ENCODE measurements at places on chromosomes 3 and 15.

- DNase-seq = no peak
- H3K4me3 ChIP-seq = no peak overlapping the region
- no peak overlapping the region for H3K27ac ChIP-seq
- H3K27me3 ChIP-seq = no peaks in the 10 kb centered on the region
- no peaks in the 10 kb centered on the region for H3K4me1 ChIP-seq
- no peaks in the 10 kb centered on the region for H3K36me3 ChIP-seq
Measured at GRCh38 chr15:52980446-52980845, 190.3 kb upstream of the ONECUT1 start.

DNA sequence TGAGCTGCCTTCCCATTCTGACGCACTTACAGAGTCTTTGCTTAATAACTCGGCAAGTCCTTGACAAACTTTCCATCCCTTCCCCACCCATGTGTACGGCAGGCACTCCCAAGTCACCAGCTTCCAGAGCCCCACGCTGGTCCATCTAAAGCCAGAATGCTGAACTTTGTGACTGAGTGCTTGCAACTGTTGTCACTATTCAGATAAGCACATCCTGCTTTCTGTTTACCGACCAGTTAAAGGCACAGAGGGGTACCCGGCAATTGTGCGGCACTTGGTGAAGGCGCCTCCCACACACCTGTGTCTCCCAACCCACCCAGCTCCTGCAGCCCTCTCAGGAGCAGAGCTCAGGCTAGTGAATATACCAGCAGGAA is 430.6 kb downstream of the FOXP1 start:
- H3K27ac ChIP-seq = peak overlapping the region; percentile 61
- no peak overlapping the region for H3K4me3 ChIP-seq
- H3K36me3 ChIP-seq = 0 out of 2 replicates have a peak, but pooled peaks cover 4% of the 10 kb centered on the region
- no peaks in the 10 kb centered on the region for H3K27me3 ChIP-seq
- DNase-seq = peak; percentile 63

- H3K4me1 ChIP-seq = peaks cover 5% of the 10 kb centered on the region
- H3K4me3 ChIP-seq = no peak overlapping the region
- no peaks in the 10 kb centered on the region for H3K36me3 ChIP-seq
Measured at GRCh38 chr15:28889346-28889745, 3.6 kb downstream of the APBA2 start.

DNA sequence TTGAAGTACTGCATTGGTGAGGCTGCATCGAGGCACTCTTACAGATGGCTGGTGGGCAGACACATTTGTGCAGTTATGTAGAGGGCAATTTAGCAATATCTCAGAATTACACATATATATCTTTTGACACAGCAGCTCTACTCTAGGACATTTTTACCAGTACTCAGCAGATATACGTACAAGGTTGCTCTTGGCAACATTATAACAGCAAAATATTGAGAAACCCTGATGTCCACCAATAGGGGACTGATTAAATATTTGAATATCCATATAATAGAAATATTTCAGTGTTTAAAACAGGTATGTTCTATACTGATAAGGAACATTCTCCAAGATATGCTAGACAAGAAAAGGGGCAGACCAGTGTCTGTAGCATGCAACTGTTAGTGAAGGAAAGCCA is 7.9 kb upstream of the FBXO22 start:
- H3K27ac ChIP-seq = no peak overlapping the region
- H3K4me1 ChIP-seq = no peaks in the 10 kb centered on the region
- no peaks in the 10 kb centered on the region for H3K27me3 ChIP-seq
- peaks cover 15% of the 10 kb centered on the region for H3K36me3 ChIP-seq
- DNase-seq = no peak
- no peak overlapping the region for H3K4me3 ChIP-seq

DNA sequence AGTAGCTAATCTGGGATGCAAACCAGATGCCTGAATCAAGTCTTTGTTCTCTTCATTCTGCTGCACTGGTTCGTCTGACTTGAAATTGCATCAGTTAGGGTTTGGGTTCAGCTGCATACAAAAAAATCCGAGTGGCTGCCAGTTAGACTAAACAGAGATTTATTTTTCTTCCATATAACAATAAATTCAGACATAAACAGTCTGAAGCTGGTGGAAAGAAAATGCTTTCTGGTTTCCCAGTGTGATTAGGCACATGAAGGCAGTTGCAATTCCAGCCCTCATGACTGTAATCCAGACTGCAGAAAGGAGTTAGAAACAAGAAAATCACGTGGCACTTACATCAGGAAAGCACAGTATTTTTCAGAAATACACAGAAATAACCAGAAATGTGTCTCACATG is 930.7 kb downstream of the MCTP2 start:
- H3K27ac ChIP-seq = no peak overlapping the region
- DNase-seq = no peak
- H3K36me3 ChIP-seq = no peaks in the 10 kb centered on the region
- no peak overlapping the region for H3K4me3 ChIP-seq
- H3K4me1 ChIP-seq = no peaks in the 10 kb centered on the region

DNA sequence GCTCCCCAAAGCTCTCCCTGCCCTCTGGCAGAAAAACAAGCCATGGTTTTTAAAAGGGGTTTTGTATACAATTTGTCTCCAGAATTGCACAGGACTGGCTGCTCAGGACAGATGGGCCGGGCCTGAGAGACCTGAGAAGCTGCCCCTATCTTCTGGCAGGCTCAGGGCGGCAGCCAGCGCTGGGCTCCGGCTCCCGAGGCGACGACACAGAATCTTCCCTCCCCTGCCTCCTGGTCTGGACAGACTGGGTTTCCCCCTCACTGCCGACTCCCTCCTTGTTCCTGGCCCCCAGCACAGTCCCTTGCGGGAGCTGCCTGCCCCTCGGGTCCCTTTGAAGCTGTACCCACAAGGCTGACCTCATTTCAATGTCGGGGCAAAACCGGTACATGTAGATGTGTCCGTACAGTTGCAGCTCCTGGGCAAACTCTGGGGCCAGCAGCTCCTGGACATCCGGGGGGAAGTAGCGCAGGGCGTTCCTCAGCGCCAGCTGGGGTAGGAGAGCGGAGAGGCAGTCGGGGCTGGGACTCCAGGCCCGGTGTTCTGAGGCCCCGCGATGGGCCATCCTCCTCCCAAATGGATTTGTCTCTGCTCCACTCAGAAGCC is 7.2 kb downstream of the UROC1 start:
- H3K4me3 ChIP-seq = no peak overlapping the region
- no peak overlapping the region for H3K27ac ChIP-seq
- no peaks in the 10 kb centered on the region for H3K4me1 ChIP-seq
- no peaks in the 10 kb centered on the region for H3K36me3 ChIP-seq
- H3K27me3 ChIP-seq = no peaks in the 10 kb centered on the region

GRCh38 chr3:112351823-112352222 is 18.9 kb downstream of the CD200 start:
- peak overlapping the region; percentile 85 for H3K27ac ChIP-seq
- H3K4me3 ChIP-seq = no peak overlapping the region
- H3K4me1 ChIP-seq = peaks cover 82% of the 10 kb centered on the region

GRCh38 chr3:47007001-47007400 is 27.5 kb downstream of the NBEAL2 start:
- no peaks in the 10 kb centered on the region for H3K36me3 ChIP-seq
- H3K4me1 ChIP-seq = no peaks in the 10 kb centered on the region
- no peaks in the 10 kb centered on the region for H3K27me3 ChIP-seq
- DNase-seq = no peak
- no peak overlapping the region for H3K27ac ChIP-seq

- no peak overlapping the region for H3K27ac ChIP-seq
- no peaks in the 10 kb centered on the region for H3K36me3 ChIP-seq
- no peak for DNase-seq
- H3K4me1 ChIP-seq = no peaks in the 10 kb centered on the region
- no peak overlapping the region for H3K4me3 ChIP-seq
Measured at GRCh38 chr3:19757773-19758172, 176.2 kb downstream of the EFHB start.

DNA sequence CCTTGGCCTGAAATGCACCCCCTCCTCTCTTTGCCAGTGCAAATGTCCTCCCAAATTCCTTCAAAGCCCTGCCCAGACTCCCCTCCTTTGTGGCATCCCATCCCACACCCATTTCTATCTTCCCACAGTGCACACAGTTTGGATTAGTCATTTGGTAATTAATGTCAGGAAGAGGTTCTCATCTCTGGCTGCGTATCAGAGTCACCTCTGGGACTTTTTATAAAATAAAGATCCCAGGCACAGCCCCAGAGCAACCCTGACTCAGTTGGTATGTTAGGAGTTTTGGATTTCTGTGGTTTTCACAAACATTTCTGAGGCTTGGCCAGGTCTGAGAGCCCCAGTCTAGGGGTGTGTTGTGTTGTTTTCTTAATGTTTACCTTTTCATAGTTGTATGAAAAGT is 41.6 kb downstream of the C3orf20 start:
- no peak for DNase-seq
- no peaks in the 10 kb centered on the region for H3K36me3 ChIP-seq

GRCh38 chr3:169581633-169582032 is 81.9 kb downstream of the MECOM start:
- no peaks in the 10 kb centered on the region for H3K27me3 ChIP-seq
- no peak for DNase-seq
- no peak overlapping the region for H3K27ac ChIP-seq
- H3K4me1 ChIP-seq = peaks cover 5% of the 10 kb centered on the region
- no peak overlapping the region for H3K4me3 ChIP-seq

- H3K36me3 ChIP-seq = no peaks in the 10 kb centered on the region
- H3K27ac ChIP-seq = no peak overlapping the region
- H3K4me3 ChIP-seq = no peak overlapping the region
- no peak for DNase-seq
- H3K27me3 ChIP-seq = no peaks in the 10 kb centered on the region
Measured at GRCh38 chr3:180048103-180048502, 11.4 kb upstream of the PEX5L start.

GRCh38 chr3:41662288-41662687 is 299.6 kb downstream of the ULK4 start:
- peaks cover 9% of the 10 kb centered on the region for H3K36me3 ChIP-seq
- no peaks in the 10 kb centered on the region for H3K27me3 ChIP-seq
- H3K4me3 ChIP-seq = no peak overlapping the region
- no peak overlapping the region for H3K27ac ChIP-seq
- H3K4me1 ChIP-seq = no peaks in the 10 kb centered on the region
- no peak for DNase-seq

GRCh38 chr3:11618904-11619303 is 24.8 kb downstream of the VGLL4 start:
- no peaks in the 10 kb centered on the region for H3K27me3 ChIP-seq
- no peak overlapping the region for H3K27ac ChIP-seq
- no peak overlapping the region for H3K4me3 ChIP-seq
- peaks cover 42% of the 10 kb centered on the region for H3K4me1 ChIP-seq

GRCh38 chr3:123869165-123869564 is 15.0 kb downstream of the MYLK start:
- no peaks in the 10 kb centered on the region for H3K4me1 ChIP-seq
- no peak overlapping the region for H3K27ac ChIP-seq
- H3K4me3 ChIP-seq = no peak overlapping the region
- no peaks in the 10 kb centered on the region for H3K27me3 ChIP-seq

DNA sequence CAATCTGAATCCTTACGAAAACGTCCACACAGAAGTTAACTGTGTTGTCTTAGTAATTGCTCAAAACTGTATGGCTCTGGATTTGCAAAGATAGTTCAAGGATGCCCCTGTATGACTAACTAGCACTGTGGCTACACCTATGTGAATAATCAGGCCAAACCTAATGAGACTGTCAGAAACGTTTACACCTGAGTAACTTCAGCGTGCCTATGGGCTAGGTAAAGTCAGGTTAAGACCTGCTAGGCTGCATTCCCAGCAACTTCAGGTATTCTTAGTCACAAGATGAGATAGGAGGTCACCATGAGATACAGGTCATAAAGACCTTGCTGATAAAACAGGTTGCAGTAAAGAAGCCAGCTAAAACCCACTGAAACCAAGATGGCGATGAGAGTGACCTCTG is 87.8 kb upstream of the PLXND1 start:
- H3K27me3 ChIP-seq = no peaks in the 10 kb centered on the region
- no peak overlapping the region for H3K4me3 ChIP-seq
- H3K27ac ChIP-seq = 0 out of 2 replicates have a peak overlapping the region, but pooled peaks have one; percentile 16

DNA sequence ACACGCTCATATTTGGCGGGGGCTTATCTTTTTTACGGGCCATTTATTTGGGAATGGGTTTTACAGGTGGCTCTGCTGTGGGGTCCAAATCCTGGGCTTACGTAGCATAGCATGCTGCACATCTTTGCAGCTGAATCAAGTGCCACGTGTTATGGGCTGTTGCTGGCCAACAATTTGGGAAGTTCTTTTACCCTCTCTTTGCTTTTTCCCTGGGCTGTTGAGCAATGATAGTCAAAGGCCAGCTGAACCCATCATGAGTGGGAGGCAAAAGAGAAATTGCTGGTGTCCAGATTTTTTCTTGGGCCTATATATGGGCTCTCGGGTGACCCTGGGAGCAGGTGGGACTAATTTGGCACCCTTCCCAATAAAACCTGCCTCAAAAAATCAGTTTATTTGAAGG is 209.3 kb upstream of the SATB1 start:
- H3K27ac ChIP-seq = no peak overlapping the region
- no peaks in the 10 kb centered on the region for H3K36me3 ChIP-seq
- no peak for DNase-seq
- no peaks in the 10 kb centered on the region for H3K4me1 ChIP-seq
- H3K4me3 ChIP-seq = no peak overlapping the region

GRCh38 chr3:129112308-129113052 is 9.1 kb downstream of the RAB43 start:
- H3K4me3 ChIP-seq = no peak overlapping the region
- H3K27ac ChIP-seq = peak overlapping the region; percentile 26
- H3K4me1 ChIP-seq = peaks cover 26% of the 10 kb centered on the region
- no peaks in the 10 kb centered on the region for H3K36me3 ChIP-seq
- no peak for DNase-seq
- H3K27me3 ChIP-seq = no peaks in the 10 kb centered on the region

- H3K27ac ChIP-seq = no peak overlapping the region
- no peaks in the 10 kb centered on the region for H3K36me3 ChIP-seq
- no peak overlapping the region for H3K4me3 ChIP-seq
- no peaks in the 10 kb centered on the region for H3K27me3 ChIP-seq
Measured at GRCh38 chr3:98890181-98890835, 11.2 kb downstream of the DCBLD2 start.

DNA sequence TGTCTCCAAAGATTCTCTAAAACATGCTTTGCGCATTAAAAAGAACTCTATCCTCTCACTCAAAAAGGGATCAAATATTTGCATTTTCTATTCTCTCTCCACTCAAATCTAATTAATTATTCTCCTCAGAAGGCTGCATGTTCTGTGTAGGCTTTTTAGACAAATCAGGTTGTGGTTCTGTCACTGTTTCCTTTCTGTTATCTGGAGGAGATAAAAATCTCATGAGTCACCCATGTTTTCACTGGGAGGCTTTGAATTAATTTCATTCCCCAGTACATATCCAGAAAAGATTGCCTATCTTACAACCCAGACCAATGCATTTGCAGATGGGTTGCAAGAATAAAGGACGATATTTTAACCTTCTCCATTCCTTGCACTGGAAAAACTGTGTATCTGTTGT is 446.5 kb downstream of the GRM7 start:
- no peaks in the 10 kb centered on the region for H3K27me3 ChIP-seq
- H3K27ac ChIP-seq = no peak overlapping the region
- H3K4me1 ChIP-seq = 0 out of 2 replicates have a peak, but pooled peaks cover 2% of the 10 kb centered on the region
- DNase-seq = no peak
- no peaks in the 10 kb centered on the region for H3K36me3 ChIP-seq
